Panc1 (cell line): ENCODE measurements at places on chromosomes 11 and 22.

DNA sequence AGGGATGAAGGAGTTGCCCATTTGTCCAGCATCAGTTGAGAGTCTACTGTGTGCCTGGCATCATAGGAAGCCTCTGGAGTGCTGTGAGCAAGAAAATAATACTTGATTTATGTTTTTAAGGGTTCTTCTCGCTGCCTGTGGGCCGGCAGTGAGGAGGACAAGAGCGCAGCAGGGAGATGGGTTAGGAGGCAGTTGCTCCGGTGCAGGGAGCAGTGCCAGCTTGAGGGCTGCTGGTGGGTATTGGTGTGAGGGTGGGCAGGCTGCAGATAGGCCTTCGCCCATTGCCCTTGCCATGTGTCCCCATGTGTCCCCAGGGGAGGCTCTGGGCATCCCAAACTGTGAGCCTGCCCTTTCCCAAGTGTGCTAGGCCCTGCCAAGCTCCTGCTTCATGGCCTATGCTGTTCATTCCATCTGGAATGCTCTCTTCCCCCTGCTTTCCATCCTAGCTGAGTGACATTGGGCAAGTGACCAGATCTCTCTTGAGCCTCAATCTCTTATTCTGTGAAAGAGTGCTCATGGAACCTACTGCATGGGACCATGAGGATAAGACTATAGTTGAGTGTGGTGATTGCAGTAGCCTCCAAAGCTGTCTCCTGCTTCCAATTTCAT is 19.8 kb downstream of the BMAL1 start:
- DNase-seq = no peak

GRCh38 chr22:46068593-46069491 is 81.5 kb upstream of the PPARA start:
- DNase-seq = no peak

GRCh38 chr11:69718147-69718546 is 14.3 kb upstream of the FGF19 start:
- no peak for DNase-seq

DNA sequence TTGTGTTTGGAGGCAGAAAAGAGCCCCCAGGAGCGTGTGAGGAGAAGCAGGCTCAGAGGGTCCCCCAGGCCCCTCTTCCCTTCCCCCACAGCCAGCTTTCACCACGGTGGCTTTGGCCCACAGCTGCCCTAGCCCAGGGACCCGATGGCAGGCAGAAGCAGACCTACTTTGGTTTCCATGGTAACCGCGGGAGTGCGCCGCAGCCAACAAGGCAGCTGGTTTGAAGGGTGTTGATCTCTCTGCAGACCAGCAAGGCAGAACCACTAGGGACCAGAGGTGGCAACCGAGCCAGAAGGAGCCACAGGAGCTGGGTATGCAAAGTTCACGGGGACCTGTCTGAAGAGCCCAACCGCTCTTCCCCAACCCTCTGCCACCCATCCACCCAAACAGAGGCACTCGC is 69.4 kb downstream of the BUD13 start:
- DNase-seq = no peak

- no peak for DNase-seq
Observed at GRCh38 chr11:119693253-119693815, 35.7 kb downstream of the NECTIN1 start.

DNA sequence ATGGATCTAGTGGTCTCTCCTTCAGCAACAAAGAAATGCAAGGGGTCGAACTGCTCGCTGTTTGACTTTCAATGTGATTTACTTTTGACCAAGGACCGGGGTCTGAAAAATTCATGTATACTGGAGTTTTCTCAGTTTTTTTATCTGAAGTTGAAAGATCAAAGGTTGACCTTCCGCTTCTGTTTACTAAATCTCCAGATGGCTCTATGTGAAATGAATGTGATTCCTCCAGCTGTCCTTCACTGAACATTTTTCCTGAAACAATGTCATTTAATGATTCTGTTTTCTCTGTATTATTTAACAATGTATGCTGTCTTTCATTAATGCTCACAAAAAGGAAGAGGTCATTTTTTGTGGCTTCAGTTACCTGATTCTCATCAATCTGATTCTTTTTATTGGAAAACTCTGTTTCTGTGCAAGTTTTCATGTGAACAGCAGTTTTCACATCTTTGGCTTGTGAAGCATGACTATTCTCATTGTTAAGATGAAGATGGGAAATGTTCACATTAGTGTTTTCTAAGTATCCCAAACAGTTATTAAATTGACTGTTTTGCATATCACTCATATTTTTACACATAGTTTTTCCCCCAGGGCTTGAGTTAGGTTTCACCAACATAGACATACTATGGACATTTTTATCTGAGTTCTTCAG is 30.0 kb downstream of the EIF3M start:
- DNase-seq = no peak

GRCh38 chr11:40722179-40722795 is 737.2 kb downstream of the LRRC4C start:
- DNase-seq = peak; percentile 35
